ENCODE measurements at places on chromosomes 12 and 14.

DNA sequence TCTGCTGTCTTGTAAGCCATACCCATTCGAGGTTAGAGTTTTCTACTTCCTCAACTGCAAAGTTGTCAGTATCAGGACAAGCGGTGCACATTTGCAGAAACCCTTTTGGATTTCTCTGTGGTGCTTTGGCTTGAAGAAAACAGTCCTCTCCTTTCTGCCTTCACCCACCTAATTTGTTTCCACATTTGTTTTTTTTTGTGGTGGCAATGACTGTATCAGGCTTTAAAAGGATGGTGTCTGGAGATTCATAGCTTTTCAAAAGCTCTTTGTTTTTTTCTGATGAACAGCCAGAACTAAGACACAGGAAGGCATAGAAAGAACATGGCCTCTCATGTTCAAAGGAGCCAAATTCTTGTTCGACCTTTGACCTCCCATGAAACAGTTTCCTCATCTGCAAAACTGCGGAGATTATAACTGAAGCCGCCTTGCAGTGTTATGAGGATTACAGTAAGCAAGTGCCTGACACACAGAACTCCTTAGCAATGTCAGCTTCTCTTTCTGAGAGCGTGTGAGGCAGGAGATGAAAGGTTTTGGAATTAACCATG, 270.6 kb upstream of the TBX3 start:
- DNase-seq = no peak

DNA sequence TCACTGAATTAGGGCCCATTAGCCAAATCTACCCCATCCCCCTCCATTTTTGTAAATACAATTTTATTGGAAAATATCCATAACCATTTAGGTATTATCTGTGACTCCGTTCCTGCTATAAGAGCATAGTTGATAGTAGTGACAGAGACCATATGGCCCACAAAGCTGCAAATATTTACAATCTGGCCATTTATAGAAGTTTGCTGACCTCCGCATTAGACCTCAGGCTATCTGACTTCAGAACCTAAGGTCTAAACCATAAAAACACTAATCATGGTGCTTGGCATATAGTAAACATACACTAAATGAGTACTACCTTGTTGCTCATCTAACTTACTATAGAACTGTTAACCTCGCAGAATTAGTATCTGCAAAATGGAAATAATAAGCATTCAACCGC, 124.8 kb downstream of the NPAS3 start:
- DNase-seq = no peak

- DNase-seq = peak; percentile 70
Measured at GRCh38 chr12:1606021-1606622, 11.7 kb upstream of the FBXL14 start.

DNA sequence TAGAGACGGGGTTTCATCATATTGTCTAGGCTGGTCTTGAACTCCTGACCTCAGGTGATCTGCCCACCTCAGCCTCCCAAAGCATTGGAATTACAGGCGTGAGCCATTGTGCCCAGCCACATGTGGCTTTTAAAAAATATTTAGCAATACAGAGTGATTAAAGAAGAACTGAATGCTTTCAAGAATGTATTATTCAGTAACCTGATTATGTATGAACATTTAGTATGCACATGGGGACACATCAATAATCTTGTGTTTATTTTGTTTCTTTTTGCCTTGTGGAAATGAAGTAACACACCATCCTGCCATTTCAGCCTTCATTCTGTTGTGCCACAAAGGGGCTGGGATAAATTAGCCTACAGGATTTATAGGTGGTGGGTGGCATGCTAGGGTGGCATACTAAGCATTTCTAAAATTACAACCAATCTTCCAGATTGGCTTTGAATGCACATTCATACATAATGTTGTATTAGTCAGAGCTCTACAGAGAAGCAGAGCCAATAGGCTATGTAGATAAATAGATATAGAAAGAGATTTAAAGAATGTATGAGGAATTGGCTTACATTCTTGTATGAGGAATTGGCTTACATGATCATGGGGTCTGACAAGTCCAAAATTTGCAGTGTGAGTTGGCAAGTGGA, 25.5 kb upstream of the TXNRD1 start:
- DNase-seq = no peak

- DNase-seq = no peak
Measured at GRCh38 chr12:50006754-50007442, 18.4 kb downstream of the RACGAP1 start.

- no peak for DNase-seq
Measured at GRCh38 chr12:121064116-121064515, 25.1 kb upstream of the OASL start.

GRCh38 chr12:82176026-82176425, 182.2 kb downstream of the CCDC59 start:
- no peak for DNase-seq

- peak; percentile 16 for DNase-seq
Measured at GRCh38 chr12:39620659-39621658, 1.4 kb upstream of the ABCD2 start.

DNA sequence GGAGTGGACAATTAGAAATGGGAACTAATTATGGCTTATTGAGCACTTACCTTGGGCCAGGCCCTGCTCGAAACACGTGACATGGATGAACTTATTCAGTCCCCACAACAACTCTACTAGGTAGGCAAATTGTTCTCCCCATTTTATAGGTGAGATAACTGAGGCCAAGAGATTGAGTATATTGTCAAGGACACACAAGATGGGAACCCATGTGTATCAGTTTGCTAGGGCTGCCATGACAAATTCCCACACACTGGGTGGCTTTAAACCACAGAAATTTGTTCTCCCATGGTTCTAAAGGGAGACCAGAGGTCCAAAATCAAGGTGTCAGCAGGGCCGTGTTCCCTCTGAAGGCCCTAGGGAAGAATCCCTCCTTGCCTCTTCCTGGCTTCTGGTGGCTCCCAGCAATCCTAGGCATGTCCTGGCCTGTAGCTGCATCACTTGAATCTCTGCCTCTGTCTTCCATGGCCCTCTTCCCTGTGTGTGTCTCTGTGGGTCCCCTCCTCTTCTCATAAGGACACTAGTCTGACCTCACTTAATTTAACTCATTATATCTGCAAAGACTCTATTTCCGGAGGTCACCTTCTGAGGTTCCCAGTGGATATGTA, 128.8 kb downstream of the CHST11 start:
- DNase-seq = no peak

DNA sequence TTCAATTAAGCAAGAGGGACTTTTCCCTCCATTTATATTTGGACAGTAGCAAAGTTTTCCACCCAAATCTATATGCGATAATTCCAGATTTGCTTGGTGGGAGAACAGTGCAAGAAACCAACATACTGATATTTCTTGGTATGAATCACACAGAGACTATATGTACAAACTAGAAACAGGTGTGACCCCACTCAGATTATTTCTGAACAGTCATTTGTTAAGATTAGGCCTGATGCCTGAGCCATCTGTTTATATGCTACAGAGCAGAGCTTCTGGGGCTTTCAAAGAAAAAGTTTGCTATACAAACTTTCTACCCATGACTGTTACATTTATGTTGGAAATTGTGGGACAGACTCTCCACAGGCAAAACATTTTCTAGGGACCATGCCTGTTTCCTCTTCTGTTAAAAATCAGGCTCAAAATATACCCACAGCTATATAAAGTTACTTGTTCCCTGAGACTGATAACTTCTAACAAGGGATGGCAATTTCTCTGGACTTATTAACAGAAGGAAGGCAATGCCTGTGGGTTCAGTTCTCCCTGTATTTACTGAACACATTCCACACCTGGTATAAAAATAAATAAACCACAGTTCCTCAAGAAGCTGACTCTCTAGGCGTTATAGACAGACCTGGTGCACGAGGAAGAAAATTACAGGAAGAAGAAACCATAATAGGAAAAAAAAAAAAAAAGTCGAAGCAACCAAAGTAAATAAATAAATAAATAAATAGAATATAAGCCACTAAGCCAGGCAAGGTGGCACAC, 8.0 kb downstream of the PTPN21 start:
- DNase-seq = no peak

GRCh38 chr14:51225751-51226150, 14.3 kb upstream of the TMX1 start:
- no peak for DNase-seq

GRCh38 chr12:94644141-94644979, 6.0 kb downstream of the TMCC3 start:
- DNase-seq = no peak

DNA sequence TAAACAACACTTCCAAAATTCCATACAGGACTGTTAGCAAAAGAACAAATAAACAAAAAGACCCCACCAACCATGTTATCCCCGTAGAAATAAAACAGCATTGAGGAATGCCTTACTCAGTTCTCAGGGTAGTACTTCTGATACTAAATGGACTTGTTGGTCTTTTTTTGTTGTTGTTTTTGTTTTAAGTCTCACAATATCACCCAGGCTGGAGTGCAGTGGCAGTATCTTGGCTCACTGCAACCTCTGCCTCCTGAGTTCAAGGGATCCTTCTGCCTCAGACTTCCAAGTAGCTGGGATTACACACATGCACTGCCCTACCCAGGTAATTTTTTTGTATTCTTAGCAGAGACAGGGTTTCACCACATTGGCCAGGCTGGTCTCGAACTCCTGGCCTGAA, 17.1 kb downstream of the HNRNPC start:
- no peak for DNase-seq

DNA sequence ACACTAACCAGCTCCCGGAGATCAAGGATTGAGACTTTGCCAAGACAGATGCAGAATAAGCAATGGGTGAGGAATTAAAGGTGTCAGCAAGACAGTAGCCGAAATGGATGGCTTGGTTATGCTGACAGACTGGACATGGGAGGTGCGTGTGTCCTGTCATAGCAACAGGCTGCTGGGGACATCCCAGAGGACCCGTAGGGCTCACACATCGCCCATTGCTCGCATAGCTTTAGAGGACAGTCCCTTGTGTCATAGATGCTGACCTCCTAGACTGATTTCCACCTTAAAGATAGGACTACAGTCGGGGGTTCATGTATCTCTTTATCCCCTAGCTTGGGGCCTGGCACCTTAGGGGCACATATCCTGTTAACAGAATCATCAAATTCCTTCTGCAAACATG, 324.5 kb downstream of the MED13L start:
- no peak for DNase-seq

DNA sequence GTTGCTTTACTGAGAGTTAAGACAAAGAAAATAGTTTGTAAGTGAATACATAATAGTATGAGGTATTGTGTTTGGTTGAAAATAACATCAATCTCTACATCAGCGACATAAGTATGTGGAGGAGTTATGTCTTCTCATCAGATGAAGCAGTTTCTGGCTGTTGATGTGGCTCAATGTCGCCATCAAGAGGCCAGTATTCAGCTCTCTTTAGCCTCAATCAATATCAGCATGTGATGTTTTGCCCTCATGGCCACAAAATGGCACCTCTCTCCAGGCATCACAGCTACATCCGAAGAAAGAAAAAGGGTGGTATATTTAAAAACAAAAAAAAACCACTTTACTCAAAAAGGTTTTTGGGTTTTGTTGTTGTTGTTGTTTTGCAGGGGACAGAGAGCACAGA, 302.3 kb upstream of the TMEM132C start:
- DNase-seq = no peak

DNA sequence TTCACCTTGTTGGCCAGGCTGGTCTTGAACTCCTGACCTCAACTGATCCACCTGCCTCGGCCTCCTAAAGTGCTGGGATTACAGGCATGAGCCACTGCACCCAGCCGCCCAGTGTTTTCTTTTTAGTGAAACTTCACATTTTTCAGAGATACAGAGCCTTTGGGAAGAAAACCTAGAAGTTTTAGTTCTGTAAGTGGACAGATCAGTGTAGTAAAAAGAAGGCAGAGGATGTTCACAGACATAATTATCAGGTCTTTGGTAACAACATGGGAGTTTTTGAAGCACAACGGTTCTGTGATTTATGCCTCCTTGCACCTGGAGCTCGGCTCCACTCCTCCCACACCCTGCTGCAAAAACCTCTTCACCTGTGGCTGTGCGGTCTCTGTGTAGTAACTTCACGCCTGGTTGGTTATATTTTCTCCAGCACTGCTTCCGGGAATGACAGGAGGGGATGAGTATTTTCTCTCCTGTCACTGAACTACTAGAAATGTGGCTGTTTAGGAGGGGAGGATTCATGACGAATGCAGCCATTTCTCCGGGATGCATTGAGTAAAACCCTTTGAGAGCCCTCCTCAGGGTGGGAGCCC, 67.0 kb downstream of the ARF6 start:
- DNase-seq = no peak

DNA sequence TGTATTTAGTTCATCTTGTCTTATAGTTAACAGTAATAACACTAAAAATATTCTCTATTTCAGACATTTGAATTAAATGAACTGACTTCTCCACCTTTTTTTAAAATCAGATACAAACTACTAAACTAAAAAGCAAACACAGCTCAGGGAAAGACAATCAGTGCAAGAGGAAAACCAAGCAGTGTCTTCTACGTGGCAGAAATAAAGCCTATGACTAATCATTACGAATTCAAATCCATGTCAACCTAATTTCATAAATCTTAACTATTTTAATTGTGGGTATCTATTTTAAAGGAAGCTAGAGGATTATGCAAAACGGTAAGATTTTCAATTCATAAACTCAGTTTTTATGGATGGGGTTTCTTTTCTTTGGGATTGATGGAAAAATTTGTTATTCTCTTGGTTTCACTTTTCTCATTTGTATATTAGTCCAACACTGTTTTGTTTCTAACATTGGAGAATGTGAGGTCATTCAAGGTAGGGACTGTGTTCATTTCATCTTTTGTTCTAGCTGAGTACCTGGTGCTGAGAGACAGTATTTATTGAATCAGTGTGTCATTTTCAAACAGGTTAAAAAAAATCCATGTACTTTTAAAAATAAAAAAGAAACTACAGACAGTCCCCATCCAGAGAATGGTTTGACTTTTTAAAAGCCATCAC, 12.8 kb upstream of the PALS1 start:
- no peak for DNase-seq

DNA sequence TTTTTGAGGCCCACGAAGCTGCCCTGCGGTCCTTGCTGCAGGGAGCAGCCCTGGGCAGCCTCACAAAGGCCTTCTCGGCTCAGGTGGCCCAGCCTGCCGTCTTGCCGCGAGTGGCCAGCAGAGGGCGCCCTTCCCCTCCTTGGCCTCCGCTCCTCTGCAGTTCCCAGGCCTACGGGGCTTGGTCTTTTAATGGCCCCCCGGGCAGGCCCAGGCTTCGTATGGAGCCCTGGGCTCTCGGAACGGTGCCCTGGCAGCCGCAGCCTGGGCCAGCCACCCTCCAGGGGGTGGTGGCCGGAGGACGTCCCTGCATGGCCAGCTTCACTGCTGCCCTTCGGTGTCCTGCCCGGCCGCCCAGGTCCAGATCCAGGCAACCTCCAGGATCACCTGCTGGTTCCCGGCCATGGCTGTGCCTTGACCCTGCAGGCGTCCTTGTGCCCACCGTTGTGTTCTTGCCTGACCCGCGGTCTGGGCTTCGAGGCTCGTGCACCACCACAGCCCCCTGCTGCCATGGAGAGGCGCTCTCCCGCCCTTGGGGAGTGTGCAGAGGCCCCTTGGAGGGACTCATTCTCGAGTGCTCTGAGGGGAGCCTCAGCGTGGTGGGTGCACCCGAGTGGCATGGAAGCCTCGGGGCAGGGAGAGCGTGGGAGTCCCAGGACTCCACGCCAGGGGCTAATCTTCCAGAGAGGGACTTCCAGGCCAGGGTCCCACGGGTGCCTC, 9.4 kb downstream of the ASPG start:
- DNase-seq = peak; percentile 42
